ENCODE measurements at places on chromosomes 2 and 18.

GRCh38 chr18:23236876-23237468 is 101.7 kb downstream of the CABLES1 start:
- DNase-seq, result no peak

- DNase-seq, result peak; percentile 35
Measured at GRCh38 chr2:25606892-25607291, 66.5 kb downstream of the DTNB start.

GRCh38 chr2:177211169-177211568 is 1.4 kb upstream of the HNRNPA3 start:
- no peak for DNase-seq

- DNase-seq, result no peak
Measured at GRCh38 chr2:124875627-124876244, 850.6 kb downstream of the CNTNAP5 start.

DNA sequence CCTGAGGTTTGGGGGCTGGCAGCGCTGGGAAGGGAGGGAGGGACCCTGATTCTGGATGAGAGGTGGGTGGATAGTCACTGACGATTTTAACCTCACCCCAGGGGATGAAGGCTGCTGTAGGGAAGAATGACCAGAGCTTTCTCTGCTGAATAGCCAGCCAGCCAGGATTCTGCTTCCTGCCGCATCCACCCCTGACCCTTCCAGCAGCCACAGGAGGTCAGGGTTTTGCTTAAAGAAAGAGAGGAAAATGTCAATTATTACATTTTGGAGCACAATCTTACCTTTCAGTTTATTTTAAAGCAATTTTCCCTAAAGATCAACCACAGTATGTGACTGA is 217.7 kb downstream of the GBX2 start:
- DNase-seq, result no peak
